ENCODE measurements at places on chromosomes 5 and 9.
A peak's percentile ranks its signal among the peaks of the same experiment; 100 is the strongest.

GRCh38 chr9:1969898-1970297, 45.2 kb upstream of the SMARCA2 start:
- no peak for DNase-seq

DNA sequence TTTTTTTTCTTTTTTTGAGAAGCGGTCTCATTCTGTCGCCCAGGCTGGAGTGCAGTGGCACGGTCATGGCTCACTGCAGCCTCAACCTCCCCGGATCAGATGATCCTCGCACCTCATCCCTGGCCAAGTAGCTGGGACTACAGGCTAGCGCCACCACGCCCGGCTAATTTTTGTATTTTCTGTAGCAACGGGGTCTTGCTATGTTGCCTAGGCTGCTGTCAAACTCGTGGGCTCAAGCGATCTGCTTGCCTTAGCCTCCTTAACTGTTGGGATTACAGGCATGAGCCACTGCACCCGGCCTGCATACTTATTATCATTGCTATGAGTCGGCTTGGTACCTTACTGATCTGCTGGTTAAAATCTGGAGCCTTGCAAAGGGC, 790 bp upstream of the IARS1 start:
- peak; percentile 28 for DNase-seq

DNA sequence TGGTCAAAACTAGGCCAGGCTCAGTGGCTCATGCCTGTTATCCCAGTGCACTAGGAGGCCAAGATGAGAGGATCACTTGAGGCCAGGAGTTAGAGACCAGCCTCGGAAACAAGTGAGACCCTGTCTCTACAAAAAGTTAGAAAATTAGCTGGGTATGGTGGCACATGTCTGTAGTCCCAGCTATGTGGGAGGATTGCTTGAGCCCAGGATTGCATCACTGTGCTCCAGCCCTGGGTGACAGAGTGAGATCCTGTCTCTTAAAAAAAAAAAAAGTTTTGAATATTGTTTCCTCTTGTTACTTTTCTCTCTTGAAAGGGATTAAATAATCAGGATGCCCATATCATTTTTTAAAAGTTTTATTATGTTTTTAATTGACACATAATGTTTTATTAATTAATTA, 7.6 kb downstream of the ARHGEF37 start:
- DNase-seq: peak; percentile 23

GRCh38 chr5:149450199-149450598, 71.1 kb upstream of the IL17B start:
- DNase-seq: no peak

DNA sequence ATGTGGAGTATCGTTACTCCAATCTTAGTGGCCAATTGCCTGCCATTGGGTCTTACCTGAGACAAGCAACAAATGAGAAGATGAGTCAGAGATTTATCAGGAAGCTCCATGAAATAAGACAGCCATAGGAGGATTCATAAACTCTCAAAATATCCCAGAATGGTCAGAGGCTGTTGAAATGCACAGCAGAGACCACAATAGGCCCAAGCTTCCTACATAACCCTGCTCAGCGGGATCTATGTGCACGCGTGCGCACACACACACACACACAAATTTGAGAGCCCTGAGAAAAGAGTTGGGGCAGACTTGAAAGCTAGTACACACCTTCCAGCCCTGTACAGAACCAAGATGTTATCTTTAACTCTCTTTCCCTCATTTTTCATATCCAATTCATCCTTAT, 9.8 kb downstream of the UIMC1 start:
- DNase-seq: peak; percentile 45

GRCh38 chr5:142888469-142889085, 118.4 kb downstream of the ARHGAP26 start:
- DNase-seq: peak; percentile 16
